Stimulated activated CD8-positive, alpha-beta memory T cell treated with anti-CD3 and anti-CD28 coated beads, Interleukin-12 subunit alpha, Interleukin-12 subunit beta, amount 100 ng/mL, for 4 hours (primary cell): ENCODE measurements at places on chromosomes 4 and X.

GRCh38 chr4:55553441-55554201 lies 6.9 kb upstream of the CLOCK start:
- no peak for DNase-seq

- DNase-seq: no peak
Observed at GRCh38 chr4:80005863-80006262, 67.2 kb downstream of the ANTXR2 start.

DNA sequence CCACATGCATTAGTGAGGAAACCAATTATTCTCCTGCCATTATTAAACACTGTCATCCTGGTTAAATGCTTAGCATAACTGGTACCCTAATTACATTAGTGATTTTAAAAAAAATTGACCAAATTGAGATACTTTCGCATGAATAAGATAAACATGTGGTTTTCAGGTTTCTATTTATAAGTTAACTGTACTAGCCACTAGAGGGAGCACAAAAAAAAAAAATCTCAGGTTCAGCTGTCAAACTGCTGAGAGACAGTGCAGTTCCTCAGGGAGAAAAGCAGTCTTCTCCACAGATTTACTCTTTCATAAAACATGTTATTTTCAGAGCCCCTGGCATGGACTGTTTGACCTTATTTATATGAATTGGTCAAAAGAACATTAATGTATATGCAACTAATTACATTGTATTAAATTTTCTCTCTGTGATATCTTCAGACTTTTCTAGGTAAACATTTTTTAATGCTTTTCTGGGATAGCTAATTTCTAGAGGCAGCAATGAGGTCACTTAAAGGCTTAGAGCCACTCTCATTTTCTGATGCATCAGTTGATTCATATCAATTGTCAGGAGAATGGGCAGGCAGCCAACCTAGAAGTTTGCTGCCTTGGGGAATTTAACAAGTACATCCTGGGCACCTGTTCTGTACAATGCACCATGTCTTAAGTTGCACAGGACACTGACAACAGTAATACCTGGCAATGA lies 167.5 kb downstream of the CDS1 start:
- DNase-seq: no peak

- DNase-seq: no peak
Observed at GRCh38 chr4:149794352-149794751, 21.3 kb downstream of the IQCM start.

DNA sequence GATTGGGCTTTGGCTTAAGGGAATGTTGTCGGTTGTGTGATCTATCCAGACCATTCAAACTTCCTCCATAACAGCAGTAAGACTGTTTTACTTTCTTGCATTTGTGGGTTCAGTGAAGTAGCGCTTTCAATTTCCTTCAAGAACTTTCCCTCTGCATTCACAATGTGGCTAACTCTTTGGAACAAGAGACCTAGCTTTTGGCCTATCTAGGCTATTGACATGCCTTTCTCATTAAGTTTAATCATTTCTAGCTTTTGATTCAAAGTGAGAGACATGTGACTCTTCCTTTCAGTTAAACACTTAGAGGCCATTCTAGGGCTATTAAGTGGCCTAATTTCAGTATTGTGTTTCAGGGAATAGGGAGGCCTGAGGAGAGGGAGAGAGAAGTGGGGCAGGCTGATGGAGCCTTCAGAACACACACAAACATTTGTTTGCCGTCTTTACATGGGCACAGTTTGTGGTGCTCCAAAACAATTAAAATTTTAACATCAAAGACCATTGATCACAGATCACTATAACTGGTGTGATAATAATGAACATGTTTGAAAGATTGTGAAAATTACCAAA lies 34.1 kb downstream of the ADH5 start:
- DNase-seq: no peak

DNA sequence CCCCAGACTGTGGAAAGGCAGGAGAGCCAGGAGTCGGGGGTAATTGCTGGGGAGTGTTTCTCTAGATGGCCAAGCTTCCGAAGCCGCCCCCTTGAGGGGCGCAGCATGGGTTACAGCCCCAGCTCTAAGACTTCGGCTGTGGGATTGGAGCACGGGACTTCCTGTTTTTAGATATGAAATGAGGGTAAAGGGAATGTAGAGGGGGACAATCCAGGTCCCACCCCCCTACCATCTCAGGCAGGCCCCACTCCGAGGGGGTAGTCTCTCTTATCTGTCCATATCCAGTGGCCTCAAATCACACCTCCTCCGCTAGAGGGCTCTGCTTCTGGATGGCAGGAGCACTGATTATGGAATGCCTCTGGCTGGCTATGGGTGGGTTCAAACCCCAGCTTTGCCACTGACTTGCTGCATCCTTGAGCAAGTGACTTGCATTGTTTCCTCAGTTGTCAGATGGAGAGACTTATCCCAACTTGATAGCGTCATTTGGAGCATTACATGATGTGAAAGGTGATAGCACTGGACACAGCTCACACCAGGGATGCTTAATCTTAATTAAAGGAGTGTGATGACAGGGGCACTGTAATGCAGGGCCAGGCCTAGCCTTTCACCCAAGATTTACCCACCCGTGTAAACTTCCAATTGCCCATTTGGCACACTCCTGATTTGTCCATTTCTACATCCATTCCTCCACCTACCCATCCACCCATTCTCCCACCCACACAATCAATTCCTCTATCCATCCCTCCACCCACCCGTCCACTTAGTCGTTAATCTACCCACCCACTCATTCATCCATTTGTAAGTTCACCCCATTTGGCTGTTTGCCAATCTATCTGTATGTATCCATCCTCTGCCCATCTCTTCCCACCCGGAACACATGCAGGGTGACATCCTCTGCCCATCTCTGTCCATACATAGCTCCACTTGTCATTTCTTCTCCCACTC lies 848 bp upstream of the KCND1 start:
- DNase-seq: no peak

DNA sequence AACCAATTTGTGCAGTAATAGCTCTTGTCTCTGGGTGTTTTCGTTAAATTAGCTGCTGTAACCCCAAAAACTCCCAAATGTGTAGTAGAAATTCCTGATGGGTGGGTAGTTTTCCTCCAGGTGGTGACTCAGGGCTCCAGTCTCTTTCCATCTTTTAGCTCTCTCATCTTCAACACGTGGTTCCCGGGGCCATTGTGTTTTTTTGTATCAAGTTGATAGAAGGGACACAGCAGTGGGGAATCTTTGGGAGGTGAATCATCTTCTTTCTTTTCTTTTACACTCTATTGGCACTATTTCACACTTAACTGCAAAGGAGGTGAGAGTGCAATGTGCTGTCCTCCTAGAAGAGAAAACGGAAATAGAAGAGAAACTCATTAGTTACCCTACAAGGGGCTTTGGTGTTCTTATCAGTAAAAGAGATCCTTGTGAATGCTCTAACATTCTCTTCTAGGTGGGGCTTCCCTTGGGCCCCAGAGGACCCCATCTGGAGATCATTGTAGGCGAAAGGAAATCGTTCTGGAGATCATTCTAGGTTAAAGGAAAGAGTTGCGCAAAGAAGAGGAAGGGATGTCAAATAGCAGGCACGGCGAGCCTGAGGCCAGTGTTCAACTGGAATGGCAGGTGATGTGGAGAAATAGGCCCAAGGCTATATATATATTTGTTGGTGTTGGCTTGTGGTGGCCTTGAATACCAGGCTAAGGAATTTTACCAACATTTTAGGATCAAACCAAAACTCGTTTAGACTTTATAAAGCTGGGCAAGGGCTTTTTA lies 68.2 kb upstream of the ACSL1 start:
- no peak for DNase-seq

GRCh38 chr4:127501103-127501502 lies 131.7 kb upstream of the INTU start:
- DNase-seq: no peak

DNA sequence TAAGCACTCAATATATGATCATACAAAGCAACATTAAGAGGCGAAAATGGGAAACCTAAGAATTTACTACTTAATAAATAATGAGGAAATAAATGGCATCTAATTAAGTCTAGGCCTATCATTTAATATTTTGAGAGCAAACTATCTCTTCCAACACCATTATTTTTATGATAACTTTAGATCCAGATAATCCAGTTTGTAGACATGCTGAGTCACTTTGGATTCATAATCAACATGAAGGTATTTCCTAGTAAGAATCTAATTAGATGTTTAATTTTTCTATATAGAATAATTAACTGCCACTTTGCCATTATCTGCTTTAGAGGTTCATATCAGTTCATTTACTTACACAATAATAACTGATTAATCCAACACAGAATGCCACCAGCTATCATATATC lies 336.2 kb downstream of the INPP4B start:
- no peak for DNase-seq

DNA sequence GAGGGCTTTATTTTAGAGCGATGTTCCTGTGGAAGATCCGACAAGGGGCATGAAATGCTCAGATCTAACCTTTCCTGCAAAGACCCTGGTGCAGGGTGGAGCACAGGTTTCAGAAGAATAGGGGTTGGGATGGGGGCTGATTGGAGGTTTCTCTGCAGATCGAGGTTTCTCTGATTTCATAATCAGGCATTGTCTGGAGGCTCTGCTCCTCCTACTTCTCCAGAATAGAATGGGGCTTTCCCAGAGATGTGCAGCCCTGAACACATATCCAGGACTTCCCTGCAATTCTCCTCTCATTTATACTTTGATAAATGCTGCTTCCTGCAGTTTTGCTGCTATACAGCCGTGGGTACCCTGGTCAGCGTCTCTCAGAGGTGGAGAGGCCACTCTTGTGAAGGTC lies 397.6 kb upstream of the BOD1L1 start:
- no peak for DNase-seq

- no peak for DNase-seq
Observed at GRCh38 chrX:57265126-57265525, 21.4 kb upstream of the FAAH2 start.
